Stromal cell of bone marrow (primary cell): ENCODE measurements at places on chromosomes 6 and 20.
A peak's percentile ranks its signal among the peaks of the same experiment; 100 is the strongest.

DNA sequence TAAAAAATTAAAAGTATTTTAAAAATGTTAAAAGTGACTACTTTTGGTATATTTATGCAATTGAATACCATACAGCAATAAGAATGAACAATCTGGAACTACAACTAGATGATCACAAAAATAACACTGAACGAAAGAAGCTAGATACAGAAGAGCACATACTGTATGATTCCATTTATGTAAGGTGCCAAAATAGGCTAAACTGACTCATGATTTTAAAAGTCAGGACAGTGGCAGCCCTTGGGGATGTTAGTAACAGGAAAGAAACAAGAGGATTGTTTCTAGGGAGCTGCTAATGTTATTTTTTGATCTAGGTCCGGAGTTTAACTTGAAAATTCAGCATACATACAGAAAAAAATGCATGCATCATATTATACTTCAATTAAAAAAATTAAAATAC lies 42.3 kb downstream of the KIF13A start:
- peak; percentile 66 for DNase-seq

DNA sequence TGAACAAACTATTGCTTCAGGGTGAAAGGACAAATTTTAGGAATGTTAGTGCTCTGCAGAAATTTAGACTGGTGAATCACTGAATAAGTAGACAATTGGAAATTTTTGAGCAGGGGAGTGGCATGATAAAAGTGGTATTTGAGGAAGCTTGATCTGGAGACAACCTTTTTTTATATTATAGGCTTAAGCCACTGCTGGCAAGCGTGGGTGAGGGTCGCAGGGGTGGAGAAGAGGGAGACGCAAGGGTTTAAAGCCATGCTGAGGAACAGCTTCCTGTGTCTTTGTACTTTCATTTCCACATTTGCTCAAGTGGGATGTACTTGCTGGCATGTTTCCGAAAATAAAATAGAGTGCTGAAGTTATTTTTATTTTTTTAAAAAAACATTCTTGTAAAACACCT lies 23.7 kb downstream of the NCOA7 start:
- DNase-seq: no peak

GRCh38 chr6:163804991-163805390 lies 390.5 kb downstream of the QKI start:
- DNase-seq: no peak

DNA sequence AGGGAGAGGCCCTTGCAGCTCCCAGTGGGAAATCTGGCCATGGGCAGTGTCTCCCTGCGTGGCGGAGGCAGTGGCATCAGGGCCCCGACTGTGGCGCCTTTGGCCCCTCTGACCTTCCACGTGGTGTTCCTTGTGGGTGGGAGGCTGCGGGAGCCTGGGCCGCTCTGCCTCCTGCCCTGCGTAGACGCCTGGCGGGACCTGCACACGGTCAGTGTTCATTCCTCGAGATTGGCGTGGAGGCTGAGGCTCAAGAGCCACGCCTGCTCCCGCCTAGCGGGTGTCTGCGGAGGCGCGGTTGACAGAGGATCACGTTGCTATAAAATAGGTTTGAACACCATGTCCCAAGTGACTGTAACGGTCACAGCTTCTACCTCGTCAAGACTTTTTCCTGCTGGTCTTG lies 14.0 kb downstream of the COL9A3 start:
- DNase-seq: no peak

- peak; percentile 24 for DNase-seq
These were observed 17.7 kb downstream of the MAS1 start for GRCh38 chr6:159908535-159908934.

DNA sequence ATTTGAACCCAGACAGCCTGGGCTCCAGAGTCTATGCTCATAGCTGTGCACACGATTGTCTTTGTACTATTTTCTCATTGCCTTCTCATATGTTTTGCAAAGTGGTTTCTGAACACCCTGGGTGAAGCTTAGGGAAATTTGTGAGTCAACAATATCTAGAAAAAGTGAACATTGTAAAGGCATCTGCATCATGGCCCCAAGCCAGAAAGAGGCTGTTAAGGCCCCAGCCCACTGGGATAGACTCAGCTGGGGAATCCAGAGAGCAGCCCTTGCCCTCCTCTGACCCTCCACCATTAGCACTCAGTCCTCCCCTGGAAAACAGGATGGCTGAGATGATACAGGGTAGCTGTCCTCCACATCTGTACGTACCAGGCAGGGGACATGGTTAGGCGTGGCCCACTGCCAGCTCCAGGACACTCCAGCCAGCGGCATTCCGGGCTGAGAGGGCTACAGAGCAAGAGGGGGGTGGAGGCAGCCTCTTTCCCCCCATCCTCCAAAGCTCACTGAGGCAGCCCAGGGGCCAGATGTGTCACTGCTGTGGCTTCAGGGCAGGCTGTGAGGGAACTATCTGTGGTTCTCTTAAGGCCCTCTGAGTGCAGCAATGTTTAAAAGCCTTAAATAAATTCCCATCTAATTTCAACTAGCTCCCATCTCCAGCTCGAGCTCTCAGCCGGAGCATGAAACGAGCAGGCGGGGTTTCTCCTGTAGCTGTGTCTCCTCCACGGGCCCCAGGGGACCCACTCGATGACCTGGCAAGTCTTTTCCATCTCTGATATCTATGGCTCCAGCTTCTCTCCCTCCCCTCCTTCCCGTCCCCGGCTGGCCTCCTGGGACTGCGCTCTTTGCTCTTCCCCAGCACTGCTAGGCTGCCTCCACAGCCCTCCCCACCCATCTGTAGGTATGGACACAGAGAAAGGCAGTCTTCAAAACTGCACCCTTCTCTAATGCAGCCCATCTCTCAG lies 209.4 kb upstream of the LRFN2 start:
- no peak for DNase-seq

DNA sequence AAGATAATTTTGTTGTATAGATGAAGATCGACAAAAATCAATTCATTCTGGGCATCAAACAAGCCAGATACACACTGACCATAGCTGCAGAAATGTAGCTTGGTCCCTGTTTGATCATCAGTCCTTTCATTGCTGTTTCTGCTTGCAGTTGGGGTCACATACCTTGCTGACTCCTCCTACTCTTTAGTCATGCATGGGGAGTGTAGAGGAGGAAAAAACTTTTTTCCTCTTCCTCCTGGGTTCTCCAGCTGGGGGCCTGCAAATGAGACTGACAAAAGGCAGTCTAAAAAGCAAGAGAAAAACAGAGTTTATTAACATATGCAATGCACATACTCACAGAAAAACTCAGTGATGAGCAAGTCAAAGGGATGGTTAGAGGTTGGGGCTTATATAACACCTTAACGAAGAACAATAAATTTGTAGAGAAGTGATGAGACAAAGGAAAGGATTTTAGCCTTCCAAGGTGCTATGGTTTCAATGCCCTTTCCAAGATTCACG lies 105.8 kb downstream of the QRSL1 start:
- DNase-seq: no peak

DNA sequence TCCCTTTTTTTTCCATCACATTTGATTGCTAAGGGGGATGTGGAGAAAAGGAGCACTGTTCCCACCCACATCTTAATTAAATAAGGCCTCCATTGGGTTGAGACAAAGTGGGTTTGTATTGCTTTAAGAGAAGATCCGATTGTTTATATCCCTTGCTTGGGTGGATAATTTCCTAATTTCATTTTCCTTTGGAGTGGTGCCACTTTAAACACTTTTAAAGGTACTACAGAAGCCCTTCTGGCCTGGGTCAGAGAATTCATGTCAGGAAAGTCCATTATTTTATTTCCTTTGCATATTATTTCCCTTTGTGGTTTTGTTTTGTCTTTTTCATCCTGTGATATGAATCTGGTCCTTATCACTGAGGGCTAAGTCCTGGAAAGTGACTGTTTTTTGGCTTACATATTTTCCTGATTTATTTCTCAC lies 56.9 kb downstream of the PHACTR2 start:
- no peak for DNase-seq
